A549 (cell line): ENCODE measurements at places on chromosomes 4 and X.

GRCh38 chr4:137934046-137934445 lies 308.1 kb downstream of the SLC7A11 start:
- DNase-seq: no peak

- DNase-seq: no peak
These were observed 201.3 kb downstream of the PTTG2 start for GRCh38 chr4:38161208-38162113.

- DNase-seq: no peak
These were observed 46.8 kb upstream of the F9 start for GRCh38 chrX:139483699-139484098.

DNA sequence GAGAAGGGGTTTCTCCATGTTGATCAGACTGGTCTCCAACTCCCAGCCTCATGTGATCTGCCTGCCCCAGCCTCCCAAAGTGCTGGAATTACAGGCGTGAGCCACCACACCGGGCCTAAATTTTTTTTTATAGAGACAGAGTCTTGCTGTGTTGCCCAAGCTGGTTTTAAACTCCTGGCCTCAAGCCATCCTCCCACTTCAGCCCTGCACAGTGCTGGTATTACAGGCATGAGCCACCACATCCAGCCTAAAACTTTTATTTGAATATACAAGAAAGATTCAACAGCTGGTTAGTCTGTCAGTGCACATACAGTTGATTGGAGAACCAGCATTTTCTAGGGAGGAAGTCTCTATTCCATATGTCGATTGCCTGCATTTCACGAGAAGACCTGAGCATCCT lies 91.2 kb downstream of the LRP2BP start:
- DNase-seq: no peak

DNA sequence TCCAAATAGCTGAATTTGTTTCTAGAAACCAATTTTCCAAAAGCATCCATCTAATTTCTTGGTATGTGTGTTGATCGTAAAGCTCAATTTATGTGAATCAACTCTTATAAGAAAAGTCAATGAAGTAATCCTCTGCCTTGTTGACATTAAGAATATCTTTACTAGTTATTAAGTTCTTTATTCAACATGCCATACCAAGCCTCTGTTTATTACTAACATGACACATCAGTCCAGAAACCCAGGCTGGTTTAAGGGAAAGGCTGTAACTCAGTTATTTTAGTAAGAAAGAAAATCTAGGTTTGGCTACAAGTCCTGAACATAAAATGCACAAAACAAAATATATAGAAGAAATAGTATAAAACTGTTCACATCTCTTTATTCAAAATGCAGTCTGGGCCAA lies 48.0 kb downstream of the KLHL34 start:
- no peak for DNase-seq

- DNase-seq: no peak
These were observed 44.1 kb upstream of the TLR3 start for GRCh38 chr4:186024637-186025407.

- no peak for DNase-seq
These were observed 58.8 kb downstream of the PPP3CA start for GRCh38 chr4:101288365-101289145.
